ENCODE measurements at places on chromosomes 7 and 10.

DNA sequence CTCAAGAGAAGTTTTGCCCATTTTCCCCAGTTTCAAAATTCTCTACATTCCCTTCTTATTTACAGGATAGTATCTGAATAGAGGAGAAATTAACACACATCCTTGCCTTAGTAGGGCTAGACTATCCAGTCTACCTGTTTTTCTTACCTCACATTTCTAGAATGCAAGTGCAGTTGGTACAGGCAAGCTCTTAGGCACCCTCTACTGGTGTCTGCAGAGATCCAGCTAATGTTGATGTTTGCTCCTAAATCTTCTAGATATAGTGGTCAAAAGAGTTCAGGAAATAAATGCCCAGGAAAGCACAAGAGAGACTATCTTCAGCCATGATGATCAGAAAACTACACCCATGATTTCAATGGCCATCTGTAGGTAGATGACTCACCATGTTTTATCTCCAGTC lies 205.3 kb downstream of the HTR7 start:
- DNase-seq: no peak

DNA sequence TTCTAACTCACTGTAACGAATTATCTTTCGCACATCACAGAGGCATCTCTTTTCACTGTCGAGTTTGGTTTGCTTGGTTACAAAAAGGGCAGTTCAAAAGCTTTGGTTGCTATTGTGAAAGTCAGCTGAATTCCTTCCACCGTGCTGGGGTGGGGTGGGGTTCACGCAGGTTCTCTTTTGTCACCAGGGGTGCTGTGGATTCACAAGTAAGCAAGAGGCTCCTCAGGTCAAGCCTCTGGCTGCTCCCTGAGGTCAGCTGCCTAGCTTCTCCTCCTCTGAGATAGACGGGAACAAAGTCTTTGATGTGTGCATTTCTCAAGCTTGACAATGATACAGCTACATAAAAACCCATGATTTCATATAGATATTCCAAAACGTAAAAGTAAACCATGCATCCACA lies 47.7 kb downstream of the EGFR start:
- DNase-seq: no peak

- no peak for DNase-seq
Observed at GRCh38 chr7:140127360-140128127, 49.2 kb downstream of the KDM7A start.

DNA sequence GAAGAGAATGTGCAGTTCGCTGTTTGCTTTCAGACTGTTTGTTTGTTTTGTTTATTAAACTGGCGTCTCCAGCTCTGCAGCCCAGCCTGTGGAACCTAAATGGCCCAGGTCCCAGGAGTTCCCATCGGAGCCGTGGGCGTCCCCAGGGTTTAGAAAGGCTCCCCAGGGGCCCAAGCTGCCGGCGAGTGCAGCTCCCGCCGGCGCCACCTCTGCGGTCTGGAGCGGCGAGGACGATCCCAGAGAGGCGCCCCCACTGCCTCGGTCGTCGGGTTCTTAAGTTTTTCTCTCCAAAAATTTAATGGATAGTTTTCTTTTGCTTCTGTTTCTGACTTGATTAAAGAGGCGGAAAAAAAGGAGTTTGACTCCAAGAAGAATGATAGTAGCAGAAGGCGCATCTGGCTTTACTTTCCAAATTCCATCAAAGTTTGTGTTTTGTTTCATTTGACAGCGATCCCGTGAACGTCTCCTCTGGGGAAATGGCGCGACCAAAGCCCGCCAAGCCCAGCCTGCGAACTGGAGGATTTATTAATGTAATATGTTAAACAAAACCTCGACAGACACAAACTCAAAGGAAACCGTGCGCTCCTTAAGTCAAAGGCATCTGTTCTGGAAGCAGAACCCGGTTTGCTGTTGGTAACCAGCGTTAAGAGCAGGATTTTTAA lies 718 bp upstream of the FZD1 start:
- DNase-seq: peak; percentile 72

GRCh38 chr7:157844611-157845010 lies 507.8 kb downstream of the DNAJB6 start:
- DNase-seq: no peak

DNA sequence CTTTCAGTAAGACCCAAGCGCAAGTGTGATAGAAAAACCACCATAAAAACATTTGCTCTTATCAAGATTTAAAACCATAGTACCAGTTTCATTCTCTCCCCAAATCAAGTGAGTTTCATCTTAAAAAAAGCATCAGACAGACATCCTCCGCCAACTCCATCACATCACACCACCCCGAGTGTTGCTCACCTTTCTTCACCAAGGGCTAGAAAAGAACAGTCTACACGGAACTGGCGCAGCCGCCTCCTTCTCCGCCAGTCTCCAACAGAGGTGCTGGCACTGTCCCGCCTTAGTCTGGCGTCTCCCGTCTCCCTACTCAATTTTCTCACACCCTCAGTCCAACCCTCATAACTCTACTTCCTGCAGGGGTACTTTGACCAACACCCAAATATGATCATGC lies 46.9 kb upstream of the WIPI2 start:
- no peak for DNase-seq

DNA sequence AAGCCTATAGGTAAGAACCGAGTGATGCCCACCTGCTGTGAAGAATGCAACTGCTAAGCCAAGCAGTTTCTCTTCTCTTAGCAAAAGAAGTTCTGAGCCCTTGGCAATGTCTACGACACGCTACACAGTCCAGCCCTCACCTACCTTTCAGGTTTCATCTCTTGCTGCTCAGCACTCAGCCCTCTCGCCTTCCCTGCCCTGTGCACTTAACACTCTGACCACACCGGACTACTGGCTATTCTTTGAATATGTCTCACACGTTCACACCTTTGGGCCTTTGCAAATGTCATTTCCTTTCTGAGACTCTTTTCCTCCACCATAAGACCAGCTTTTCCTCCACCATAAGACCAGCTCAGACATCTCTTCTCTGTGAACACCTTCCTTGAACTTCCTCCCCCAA lies 67.0 kb upstream of the ITGB1 start:
- DNase-seq: no peak

- no peak for DNase-seq
Observed at GRCh38 chr10:125114761-125115391, 45.5 kb downstream of the CTBP2 start.

- DNase-seq: no peak
Observed at GRCh38 chr10:70594161-70594560, 8.4 kb downstream of the PRF1 start.

- no peak for DNase-seq
Observed at GRCh38 chr10:95309958-95310357, 19.2 kb upstream of the PDLIM1 start.

DNA sequence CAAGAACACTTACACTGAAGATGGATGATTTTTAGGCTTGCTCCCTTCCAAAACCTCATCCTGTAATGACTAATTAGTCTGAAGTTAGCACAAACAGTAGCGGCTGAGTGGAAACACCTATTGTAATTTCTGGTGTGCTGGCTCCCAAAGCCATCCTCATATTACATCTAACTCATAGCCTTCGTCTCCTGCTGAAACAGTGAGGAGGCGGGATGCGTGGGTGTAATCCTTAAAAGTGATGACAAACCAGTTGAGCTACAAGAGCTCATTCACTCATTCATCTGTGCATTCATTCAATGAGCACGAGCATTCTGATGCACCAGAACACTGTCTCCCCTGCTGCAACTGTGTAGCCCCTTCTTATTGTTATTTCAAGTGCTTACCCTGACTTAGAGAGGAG lies 235.3 kb downstream of the CALN1 start:
- DNase-seq: no peak

DNA sequence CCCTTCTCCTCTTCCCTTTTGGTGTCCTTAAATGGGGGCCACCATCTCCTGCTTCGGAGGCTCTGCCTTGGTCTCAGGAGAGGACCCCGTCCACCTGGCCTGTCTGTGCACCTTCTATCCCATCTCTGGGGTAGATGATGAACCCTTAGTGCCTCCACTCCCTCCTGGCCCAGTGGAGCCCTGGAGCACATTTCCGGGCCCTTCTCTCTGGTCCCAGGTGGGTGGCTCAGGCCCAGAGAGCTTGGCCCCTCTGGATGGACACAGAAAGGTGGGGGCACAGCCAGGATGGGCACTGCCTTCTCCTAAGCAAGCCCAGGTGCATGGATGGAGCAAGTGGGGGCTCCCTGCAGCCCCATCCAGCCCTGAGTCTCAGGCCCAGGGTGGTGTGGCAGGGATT lies 121.4 kb upstream of the RET start:
- no peak for DNase-seq

DNA sequence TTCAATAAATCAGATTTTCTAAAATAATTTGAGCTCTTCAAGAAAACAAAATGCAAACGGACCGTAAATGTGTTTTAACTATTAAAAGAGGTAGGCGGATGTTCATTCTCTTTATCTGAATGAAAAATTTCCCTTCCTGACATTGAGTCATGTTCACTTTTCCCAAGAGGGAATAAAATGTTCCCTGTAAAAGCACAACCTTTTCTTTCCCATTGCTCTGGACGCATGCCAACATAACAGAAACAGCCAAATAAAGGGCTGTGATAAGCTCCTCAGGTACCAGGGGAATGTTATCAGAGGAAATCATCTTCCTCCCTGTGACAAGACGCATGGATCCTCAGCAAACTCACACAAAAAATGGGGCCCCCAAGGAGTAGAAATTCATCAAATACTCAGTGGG lies 251.8 kb downstream of the MTERF1 start:
- DNase-seq: no peak

DNA sequence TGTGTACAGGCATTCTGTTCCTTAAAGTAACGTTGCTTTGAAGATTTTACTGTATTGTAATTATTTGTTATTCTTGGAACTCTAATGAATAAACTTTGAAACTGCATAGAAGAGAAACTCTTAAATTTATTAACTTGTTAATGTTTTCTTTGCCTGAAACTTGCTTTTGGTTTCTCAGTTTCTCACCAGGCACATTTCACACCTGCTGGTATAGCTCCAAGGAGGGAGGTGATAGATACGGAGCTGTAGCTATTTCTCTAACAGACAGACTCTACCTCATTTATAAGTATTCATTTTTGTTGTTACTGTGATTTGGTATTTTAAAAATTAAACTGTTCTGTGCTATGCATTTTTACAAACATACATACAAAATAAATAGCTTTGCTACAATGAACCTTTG lies 32.7 kb downstream of the R3HCC1L start:
- DNase-seq: no peak

- DNase-seq: no peak
Observed at GRCh38 chr7:140977741-140978140, 37.0 kb downstream of the MRPS33 start.

DNA sequence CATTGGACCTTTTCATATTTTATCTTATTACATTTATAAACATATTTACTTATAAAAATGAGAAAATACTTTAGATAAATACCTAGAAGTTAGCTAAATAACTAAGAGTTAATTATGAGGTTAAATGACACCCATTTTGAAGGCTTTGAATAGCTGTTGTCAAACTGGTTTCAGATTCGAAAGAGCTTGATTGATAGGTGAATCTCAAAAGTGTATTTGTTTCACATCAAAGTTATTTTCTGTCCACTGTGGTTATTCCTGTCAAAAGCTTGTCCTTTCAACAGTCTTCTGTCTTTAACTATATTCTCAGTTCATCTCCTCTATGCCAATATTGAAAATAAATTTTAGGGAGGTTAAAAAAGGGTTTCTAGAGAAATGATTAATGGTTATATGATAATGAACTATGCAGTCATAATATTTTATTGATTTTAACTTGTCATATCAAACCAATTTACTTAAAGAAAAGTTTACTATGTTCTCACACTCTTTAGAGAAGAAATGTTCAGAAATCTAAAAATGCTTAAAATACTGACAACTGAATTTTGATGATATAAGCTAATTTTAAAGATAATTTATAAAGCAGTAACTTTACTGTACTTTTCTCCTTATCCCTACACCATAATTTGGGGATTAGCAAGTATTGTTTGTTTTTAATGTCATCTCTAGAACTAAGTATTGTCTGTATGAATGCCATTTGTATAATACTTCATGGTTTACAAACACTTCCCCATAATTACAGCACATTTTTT lies 72.0 kb upstream of the FOXP2 start:
- no peak for DNase-seq

Data from NCI-H2107 (cell line).